Nucleus accumbens (tissue), 56 donors: ENCODE measurements at places on chromosomes 7 and 10.

DNA sequence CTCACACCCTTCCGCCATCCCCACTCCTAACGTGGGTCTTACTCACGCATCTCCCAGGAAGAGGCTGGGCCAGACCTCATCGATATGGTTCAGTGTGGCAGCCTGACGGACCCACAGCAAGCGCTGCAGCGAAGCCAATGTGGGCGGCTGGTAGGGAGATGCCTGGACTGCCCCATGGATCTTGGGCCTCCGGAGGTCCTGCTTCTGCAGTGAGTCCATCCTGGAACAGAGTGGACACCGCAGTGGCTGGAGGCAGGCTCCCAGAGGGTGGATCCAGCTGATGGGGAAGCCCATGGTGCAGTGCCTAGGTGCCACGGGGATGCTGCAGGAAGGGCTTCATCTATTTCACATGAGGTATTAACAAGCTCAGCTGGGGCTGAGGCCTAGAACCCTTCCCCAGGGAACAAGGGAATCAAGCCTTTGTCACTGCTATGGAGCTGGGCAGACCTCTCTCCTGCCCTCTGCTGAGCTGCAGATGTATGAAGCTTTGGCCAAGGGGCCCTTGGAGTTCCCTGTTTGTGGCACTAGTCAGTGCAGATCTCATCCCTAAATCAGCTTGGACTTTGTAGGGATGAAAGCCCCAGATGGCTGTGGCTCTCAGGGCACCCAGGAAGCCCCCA, 13.7 kb upstream of the SAMD8 start:
- no peak for DNase-seq

DNA sequence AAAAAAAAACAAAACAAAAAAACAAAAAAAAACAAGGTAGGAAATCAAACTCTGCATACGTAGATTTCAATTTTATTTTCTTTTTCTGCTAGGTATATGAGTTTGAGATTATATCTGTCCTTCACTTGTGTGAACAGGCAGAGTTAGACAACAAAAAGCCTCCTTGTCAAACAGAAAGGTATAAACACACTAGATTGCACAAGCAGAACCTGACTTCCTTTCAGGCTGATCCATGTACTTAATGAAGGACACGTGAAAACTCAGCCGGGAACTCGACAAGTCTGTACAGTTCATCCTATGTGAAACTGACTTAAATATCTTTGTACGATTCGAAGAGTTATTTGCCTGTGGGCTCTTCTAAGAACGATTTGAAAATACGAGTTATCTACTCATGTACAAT, 254.1 kb downstream of the ARL4A start:
- no peak for DNase-seq

GRCh38 chr10:132932461-132933307, 9.7 kb downstream of the CFAP46 start:
- no peak for DNase-seq

- no peak for DNase-seq
Measured at GRCh38 chr7:124428781-124429180, 336.8 kb downstream of the GPR37 start.

- no peak for DNase-seq
Measured at GRCh38 chr7:55517191-55517633, 55.1 kb downstream of the VOPP1 start.

- no peak for DNase-seq
Measured at GRCh38 chr7:156152390-156152789, 340.1 kb upstream of the SHH start.

DNA sequence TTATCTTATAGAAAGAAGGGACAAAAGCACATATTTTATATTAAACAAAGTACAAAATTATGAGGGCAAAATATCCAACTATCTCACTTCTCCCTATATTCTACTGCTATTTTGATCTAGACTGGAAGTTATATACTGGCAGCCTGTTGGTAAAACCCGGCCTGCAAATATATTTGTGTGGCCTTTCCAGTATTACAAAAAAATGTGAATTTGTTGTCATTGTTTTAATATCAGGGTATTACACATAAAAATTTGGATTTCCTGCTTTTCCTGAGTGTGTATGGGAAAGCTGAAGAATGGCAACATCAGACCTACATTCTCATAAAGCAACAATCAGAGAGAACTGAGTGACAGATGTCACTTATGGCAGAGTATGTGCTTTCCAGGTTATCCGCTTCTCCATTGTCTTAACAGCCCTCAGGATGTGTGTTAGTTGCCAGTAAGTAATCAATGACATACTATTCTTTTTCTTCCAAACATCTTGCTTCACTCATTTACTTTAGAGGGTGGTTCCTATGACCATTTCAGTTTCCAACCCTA, 7.3 kb downstream of the SYPL1 start:
- no peak for DNase-seq

DNA sequence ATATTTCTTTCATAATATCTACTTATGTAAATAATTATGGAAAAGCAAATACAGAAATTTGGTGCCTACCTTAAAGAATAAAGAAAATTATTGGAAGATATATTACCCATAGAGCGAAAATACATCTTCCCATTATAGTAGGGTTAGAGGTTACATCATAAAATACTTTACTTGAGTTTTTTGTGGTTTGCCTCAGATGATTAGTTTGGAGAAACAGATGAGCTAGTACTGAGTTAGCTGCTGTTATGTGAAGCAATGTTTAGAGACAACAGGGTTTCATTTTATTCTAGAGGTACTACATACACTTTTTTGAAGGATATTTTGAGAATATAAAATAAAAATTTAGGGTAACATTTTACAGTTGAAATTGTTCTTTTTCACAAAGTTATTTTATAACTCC, 2.9 kb upstream of the MLLT10 start:
- no peak for DNase-seq

GRCh38 chr7:129950191-129950932, 2.4 kb downstream of the UBE2H start:
- no peak for DNase-seq

DNA sequence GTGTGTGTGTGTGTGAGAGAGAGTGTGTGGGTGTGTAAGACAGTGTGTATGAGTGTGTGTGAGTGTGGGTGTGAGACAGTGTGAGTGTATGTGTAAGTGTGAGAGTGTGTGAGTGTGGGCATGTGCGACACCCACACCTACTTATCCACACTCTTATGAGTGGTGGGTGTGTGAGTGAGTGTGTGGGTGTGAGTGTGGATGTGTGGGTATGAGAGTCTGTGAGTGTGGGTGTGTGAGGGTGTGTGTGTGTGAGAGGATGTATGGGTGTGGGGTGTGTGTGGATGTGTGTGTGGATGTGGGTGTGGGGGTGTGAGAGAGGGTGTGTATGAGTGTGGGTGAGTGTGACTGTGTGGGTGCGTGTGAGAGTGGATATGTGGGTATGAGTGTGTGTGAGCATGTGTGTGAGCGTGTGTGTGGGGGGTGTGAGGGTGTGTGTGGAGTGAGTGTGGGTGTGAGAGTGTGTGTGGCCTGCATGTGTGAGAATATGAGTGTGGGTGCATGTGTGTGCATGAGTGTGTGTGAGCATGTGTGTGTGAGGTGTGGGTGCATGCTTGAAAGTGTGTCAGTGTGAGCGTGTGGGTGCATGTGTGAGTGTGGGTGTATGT, 15.1 kb downstream of the VWC2 start:
- DNase-seq, result no peak

DNA sequence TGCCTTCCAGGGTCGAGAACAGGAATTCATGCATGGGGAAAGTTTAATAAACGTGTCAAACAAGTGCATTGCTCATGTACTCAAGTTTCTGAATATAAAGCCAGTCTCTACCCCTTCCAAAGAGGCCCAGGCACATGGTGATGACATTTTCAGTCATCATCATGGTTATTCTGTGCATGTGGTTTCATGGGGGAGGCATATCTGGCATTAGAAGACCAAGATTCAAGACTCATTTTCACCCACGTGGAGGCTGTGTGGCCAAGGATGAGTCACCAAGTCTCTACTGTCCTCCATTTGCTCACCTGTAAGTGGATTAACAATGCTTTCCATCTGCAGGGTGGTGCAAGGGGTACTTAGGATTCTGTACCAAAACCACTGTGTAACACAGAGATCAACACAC, 34.0 kb upstream of the CNPY1 start:
- DNase-seq, result no peak

GRCh38 chr7:2487586-2488271, 11.5 kb upstream of the GRIFIN start:
- no peak for DNase-seq

- DNase-seq, result no peak
Measured at GRCh38 chr10:16519908-16520861, 1.5 kb downstream of the C1QL3 start.

DNA sequence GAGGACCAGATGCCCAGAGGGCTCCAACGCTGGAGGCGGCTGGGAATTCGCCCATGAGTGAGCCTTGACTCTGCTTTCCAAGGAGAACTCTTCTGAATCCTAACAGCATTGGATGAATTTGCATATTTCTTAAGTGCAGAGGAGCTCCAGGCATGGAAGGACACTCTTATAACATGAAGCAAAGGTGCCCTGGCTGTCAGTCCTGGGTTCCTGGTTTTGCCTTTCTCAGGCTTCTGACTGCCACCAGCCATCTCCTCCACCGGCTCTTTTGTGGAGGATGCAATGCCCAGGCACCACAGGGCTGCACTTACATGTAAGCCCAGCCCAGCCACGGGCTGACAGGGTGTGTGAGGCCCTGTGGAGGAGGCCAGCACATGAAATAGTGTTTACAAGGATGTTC, 8.2 kb downstream of the CLRN3 start:
- DNase-seq, result no peak

- no peak for DNase-seq
Measured at GRCh38 chr10:93219347-93219746, 145.7 kb downstream of the CYP26A1 start.

- peak; percentile 58 for DNase-seq
Measured at GRCh38 chr7:36406156-36406555, 16.5 kb downstream of the ANLN start.

- DNase-seq, result no peak
Measured at GRCh38 chr10:131784363-131785120, 116.3 kb upstream of the PPP2R2D start.
